WTC11 (cell line): ENCODE measurements at places on chromosomes 5 and 9. TPM values are rescaled to one million over a fixed set of nuclear protein-coding genes. Genes with fewer than 3 reads are reported as not detected.

KDM3B gene
- total RNA-seq: 86.2 to 89.0 TPM (median 87.9 TPM) in 3 replicates

TAS2R1 gene
- not detected in 3 replicates for total RNA-seq

BICD2 gene
- total RNA-seq: 30.8 to 38.7 TPM (median 31.4 TPM) in 3 replicates

ADAMTS6 gene
- 2.6 to 3.5 TPM (median 2.8 TPM) in 3 replicates for total RNA-seq

GRCh38 chr9:15977438-15977837 is 424.6 kb downstream of the CCDC171 start:
- no peaks in the 10 kb centered on the region for H3K27me3 ChIP-seq
- H3K4me3 ChIP-seq: no peak overlapping the region
- H3K27ac ChIP-seq: no peak overlapping the region
- DNase-seq: no peak
- no peaks in the 10 kb centered on the region for H3K36me3 ChIP-seq

- DNase-seq: peak; percentile 30
- 0 out of 2 replicates have a peak overlapping the region, but pooled peaks have one; percentile 14 for H3K27ac ChIP-seq
- peaks cover 18% of the 10 kb centered on the region for H3K36me3 ChIP-seq
- peaks cover 11% of the 10 kb centered on the region for H3K4me1 ChIP-seq
- H3K4me3 ChIP-seq: no peak overlapping the region
- peaks cover 18% of the 10 kb centered on the region for H3K27me3 ChIP-seq
These were observed 19.0 kb downstream of the NEURL1B start for GRCh38 chr5:172659909-172660628.

GRCh38 chr5:88676637-88677375 is 206.2 kb downstream of the MEF2C start:
- H3K4me3 ChIP-seq: peak overlapping the region; percentile 58
- no peak for DNase-seq
- H3K36me3 ChIP-seq: no peaks in the 10 kb centered on the region
